ENCODE measurements at places on chromosomes 3 and 15. TPM values are rescaled to one million over a fixed set of nuclear protein-coding genes. Genes with fewer than 3 reads are reported as not detected.

Gene RSRC1
- 25.5 TPM for total RNA-seq

Gene C3orf49
- not detected for total RNA-seq

Gene SPTBN5
- under 0.01 TPM for total RNA-seq

Gene GOLGA6A
- not detected for total RNA-seq

Gene RPP14
- total RNA-seq, result 5.7 TPM

Gene WDR48
- 17.3 TPM for total RNA-seq

Gene ABHD17C
- 10.6 TPM for total RNA-seq

Gene MED12L
- 0.05 TPM for total RNA-seq

Gene RPL39L
- 9.3 TPM for total RNA-seq

Gene RASL12
- 6.7 TPM for total RNA-seq

Gene ISL2
- total RNA-seq, result 0.37 TPM

Gene APBA2
- 6.7 TPM for total RNA-seq

Gene ZBBX
- total RNA-seq, result not detected

Gene NR2E3
- not detected for total RNA-seq

Gene KBTBD12
- total RNA-seq, result not detected

Gene GOLGA6L7
- total RNA-seq, result not detected

Gene PLA2G4F
- total RNA-seq, result not detected
